ENCODE measurements at places on chromosomes 16 and 17.
A peak's percentile ranks its signal among the peaks of the same experiment; 100 is the strongest.

GRCh38 chr17:79651761-79652160 is 40.9 kb upstream of the RBFOX3 start:
- no peak for DNase-seq

DNA sequence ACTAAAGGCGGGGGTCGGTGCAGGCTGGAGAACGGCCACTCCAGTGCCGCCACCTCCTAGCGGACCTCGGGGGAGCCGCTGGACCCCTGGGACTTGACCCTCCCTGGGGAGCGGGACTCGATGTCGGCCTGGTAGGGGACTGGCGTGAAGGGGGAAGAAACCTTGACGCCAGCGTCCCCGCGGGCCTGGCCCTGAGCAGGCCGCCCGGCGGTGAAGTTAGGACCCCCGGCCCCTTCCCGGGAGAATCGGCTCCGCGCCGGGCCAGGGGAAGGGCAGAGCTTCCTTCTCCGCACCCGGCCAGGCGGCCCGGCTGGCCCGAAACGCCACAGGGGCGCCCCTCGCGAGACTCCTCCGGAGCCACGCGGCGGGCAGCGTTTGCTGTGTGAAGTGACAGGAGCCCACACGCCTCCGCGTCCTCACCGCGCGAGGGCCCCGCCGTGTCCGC is 389 bp downstream of the DUS1L start:
- DNase-seq = no peak

GRCh38 chr17:46125831-46126230 is 67.4 kb downstream of the KANSL1 start:
- DNase-seq = no peak

DNA sequence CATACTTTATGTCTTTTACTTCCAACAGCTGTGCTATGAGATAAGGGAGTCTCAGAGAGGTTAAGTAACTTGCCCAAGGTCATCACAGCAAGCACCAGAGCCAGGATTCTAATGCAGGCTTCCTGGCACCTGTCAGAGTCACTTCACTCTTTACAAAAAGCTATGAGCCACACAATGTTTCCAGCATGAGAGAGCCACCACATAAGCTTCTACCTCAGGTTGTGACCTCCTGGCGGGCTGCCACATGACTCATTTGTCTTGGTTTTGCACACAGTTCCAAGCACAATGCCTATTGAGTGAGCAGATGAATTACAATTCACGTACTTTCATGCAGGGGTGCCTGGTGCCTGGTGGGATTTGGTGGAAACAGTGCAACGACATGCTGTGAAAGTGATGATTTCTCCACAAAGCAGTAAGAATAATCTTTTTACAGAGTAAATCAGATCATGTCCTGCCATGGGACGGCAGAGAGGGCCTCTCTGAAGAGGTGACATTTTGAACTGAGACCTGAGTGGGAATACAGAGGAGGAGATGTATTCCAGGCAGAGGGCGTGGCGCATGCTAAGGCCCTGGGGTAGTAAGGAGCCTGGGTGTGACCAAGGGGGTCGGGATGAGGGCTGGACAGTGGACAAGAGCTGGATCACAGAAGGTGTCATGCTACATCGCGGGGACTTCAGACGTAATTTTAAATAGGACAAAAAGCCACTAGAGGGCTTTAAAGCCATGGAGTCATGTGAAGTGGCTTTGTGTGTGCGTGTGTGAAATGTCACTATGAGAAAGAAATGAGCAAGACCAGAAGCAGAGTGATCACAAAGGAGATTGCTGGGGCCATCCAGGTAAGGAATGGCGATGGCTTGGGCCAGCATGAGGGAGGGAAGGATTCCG is 53.4 kb downstream of the CACNG3 start:
- DNase-seq = peak; percentile 59

GRCh38 chr17:57823469-57824401 is 26.1 kb downstream of the MRPS23 start:
- peak; percentile 39 for DNase-seq

GRCh38 chr16:55663765-55664677 is 8.2 kb downstream of the SLC6A2 start:
- DNase-seq = no peak

- DNase-seq = peak; percentile 74
Observed at GRCh38 chr17:48484256-48484655, 46.6 kb downstream of the HOXB1 start.

DNA sequence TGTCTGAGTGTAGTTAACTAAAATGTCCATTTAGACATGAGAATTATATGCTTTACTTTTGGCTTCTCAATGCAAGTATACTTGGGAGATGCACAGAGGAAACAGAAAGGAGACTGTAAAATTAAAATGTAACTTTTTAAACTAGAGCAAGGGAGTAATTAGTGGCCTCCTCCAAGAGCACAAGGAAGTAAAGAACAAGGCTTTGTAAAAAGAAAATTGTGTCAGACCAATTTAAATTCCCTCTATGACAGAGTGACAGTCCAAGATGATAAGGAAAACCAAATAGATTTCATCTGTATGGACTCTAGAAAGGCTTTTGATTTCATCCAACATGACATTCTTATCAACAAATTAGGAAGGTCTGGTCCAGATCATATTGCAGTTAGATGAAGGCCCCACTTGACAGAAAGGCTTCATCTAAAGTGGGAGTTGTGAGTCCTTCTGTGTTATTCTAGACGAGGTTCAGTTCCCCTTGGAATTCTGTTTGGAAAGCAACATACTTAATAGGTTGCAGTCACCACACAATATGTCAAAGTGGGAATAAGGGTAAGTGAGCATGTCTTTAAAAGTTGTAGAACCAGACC is 6.5 kb upstream of the CAPNS2 start:
- no peak for DNase-seq

DNA sequence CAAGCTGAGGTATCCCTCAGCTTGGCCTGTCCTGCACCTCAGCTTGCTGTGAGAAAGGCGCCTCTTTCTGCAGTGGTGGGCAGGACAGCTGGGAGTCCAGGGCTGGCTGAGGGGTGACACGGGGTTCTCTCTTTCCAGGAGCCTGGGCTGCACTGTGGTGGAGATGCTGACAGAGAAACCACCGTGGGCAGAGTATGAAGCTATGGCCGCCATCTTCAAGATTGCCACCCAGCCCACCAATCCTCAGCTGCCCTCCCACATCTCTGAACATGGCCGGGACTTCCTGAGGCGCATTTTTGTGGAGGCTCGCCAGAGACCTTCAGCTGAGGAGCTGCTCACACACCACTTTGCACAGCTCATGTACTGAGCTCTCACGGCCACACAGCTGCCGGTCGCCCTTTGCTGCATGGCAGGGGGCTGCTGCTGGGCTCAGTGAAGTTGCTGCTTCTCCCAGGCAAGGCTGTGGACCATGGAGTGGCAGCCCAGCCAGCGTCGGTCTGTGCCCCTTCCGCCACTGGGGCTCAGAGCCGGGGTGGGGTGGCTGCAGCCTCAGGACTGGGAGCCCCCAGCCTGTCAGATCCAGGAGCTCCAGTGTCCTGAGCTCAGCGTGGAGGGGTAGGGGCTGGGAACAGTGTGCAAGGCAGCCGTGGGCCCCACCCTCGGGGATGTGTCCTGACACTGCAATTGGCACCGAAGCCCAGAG is 6.4 kb downstream of the LIMD2 start:
- no peak for DNase-seq

DNA sequence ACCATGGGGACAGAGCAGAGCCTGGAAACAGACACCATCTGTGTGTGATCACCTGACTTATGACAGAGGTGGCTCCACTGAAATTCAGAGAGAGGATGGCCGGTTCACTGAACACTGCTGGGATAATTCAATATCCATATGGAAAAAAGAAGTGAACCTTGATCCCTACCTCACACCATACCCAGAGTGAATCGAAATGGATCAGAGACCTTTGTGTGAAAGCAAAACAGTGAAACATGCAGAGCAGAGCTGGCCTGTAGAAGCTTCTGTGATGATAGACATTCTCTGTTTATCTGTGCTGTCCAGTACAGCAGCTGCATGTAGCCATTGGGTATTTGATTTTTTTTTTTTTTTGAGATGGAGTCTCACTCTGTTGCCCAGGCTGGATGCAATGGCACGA is 20.3 kb downstream of the ADCY7 start:
- DNase-seq = no peak

DNA sequence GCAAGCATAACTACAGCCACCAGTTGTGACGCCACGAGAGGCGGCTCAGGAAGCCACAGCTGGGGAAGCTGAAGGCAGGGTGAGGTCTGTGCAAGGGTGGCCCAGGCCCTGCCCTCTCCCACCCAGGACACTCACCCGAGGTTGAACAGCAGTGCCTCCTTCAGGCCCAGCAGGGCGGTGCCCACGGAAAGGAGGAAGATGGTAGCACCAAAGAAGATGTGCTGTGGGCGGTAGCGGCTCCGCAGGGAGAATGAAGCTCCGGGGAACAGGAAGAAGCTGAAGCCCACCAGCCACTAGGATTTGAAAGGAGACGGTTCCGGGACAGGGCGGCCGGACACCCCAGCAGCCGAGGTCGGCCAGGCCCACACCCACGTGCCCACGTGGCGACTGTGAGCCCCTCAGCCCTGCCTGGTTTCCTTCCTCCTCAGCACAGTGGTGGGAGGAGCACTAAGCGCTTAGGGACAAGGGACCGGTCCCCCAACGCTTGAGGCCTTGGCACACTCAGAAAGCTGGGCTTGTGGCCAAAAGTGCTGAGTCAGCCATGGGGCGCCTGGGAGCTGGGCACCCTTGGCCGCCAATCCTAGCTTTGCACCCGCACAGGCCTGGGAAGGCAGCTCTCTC is 11.0 kb downstream of the CYB561 start:
- DNase-seq = peak; percentile 76

- no peak for DNase-seq
Observed at GRCh38 chr17:42598905-42599304, 10.3 kb downstream of the RETREG3 start.

DNA sequence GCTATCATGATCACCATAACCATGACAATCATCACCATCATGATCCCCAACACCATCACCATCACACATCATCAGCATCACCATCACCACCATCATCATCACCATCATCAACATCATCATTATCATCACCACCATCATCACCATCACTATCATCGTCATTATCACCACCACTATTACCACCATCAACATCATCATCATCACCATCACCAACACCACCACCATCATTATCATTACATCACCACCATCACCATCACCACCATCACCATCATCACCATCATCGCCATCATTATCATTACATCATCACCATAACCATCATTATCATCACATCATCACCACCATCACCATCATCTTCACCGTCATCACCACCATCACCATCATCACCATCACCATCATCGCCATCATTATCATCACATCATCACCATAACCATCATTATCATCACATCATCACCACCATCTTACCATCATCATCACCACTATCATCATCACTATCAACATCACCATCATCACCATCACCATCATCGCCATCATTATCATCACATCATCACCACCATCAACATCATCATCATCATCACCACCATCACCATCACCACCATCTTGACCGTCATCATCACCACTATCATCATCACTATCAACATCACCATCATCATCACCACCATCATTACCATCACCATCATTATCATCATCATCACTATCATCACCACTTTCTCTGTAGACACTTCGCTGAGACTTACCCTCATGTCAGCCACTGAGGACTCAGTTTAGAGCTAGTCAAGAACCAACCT is 366.0 kb downstream of the C16orf95 start:
- no peak for DNase-seq

DNA sequence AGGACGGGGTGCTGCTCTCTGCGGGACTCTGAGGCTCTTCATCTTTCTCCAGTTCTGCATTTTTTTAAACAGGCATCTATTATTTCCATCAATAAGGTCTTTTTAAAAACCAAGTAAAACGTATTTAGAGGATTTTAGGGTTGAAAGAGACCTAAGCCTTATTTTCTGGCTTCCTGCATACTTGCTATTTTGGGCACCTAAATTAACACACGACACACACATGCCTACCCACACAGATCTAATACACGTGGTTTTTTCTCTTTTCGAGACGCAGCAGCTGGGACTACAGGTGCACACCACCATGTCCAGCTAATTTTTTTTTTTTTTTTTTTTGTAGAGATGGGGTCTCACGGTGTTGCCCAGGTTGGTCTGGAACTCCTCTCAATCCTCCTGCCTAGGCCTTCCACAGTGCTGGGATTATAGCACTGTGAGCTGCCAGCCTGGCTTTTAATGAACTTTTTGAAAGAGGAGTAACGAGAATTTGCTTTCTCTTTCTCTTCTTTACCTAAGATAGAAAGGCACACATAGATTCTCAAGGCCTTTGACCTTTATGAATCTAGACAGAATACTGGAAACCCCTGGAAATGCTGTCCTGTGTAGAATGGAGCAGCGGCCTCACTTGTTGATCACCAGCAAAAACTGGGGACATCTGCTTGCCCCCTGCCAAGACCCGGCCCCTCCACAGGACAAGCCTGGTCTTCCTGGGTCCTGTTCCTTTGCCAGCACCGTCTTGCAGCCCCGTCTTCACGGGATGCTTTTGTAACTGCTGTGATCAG is 13.8 kb downstream of the DNAAF8 start:
- DNase-seq = no peak

- DNase-seq = no peak
Observed at GRCh38 chr17:82835122-82835521, 4.7 kb downstream of the ZNF750 start.

- DNase-seq = no peak
Observed at GRCh38 chr17:74458835-74459234, 7.6 kb upstream of the CD300A start.

DNA sequence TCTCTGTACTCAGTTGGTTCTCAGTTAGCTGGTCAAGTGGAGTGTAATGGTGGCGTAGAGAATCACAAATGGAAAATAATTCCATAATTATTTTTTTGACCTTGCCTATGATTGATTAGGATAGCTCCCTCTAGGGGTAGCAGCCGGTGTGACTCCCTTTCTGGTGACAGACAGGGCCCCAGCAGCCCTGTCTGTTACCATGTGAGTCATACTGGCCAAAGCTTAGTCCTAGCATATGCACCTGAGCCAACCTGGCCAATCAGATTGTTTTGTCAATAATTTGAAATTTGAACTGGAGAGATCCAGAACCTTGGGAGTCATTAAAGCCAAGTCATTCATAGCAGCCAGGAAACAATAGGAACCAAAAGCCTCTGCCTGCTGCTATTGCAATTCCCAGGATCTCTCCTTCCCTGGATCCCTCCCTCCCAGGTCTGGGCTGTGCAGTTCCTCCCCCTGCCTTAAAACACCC is 5.6 kb downstream of the PNPO start:
- DNase-seq = peak; percentile 82

GRCh38 chr16:4101421-4102219 is 14.6 kb downstream of the ADCY9 start:
- no peak for DNase-seq

- no peak for DNase-seq
Observed at GRCh38 chr17:77828749-77829539, 129.6 kb upstream of the TNRC6C start.

- no peak for DNase-seq
Observed at GRCh38 chr16:12682432-12683165, 121.1 kb downstream of the CPPED1 start.

- DNase-seq = peak; percentile 47
Observed at GRCh38 chr17:1058423-1059130, 61.6 kb downstream of the TIMM22 start.

DNA sequence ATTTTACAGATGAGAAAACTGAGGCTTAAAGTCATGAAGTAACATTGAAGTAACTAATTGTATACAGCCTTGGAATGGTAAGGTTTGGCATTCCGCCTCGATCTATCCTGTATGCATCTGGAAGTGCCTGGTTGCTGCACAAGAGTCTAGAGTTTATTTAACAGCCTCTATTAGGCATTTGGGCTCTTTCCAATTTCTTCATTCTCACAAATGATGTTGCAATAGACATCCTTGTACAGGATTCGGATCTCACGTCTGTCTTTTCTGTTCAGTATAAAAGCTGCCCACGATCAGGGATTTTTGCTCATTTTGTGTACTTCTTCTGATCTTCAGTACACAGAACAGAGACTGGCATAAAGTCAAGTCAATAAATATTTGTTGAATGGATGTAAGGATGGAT is 100.5 kb downstream of the AIPL1 start:
- no peak for DNase-seq
